ENCODE measurements at places on chromosomes 16 and 17.
A peak's percentile ranks its signal among the peaks of the same experiment; 100 is the strongest.

DNA sequence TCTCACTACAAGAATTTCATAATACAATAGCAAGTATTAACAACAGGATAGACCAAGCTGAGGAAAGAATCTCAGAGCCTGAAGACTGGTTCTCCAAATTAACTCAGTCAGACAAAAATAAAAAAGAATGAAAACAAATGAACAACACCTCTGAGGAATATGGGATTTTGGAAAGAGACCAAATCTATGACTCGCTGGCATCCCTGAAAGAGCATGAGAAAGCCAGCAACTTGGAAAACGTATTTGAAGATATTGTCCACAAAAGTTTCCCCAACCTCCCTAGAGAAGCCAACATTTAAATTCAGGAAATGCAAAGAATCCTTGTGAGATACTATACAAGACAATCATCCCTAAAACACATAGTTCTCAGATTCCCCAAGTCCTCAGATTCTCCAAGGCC lies 20.9 kb downstream of the NLRP1 start:
- no peak for DNase-seq

GRCh38 chr17:62626719-62627218 lies 701 bp upstream of the MRC2 start:
- peak; percentile 91 for DNase-seq

DNA sequence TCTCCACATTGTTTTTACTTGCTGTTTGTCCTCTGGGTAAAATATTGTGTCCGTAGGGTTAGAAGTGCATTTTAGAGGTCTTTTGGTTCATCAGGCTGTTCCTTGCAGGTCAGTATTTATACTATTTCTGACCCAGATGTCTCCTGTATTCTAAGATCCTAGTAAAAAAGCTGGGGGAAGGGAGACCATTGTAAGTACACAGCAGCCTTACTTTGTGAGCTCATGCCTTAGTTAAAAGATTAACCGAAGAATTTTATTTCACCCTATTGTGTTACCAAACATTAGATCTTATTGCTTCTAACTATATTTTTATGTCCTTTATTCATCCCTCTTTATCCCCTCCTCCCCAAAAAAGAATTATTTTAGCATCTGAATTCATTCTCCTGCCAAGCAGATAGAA lies 444.1 kb upstream of the RBFOX1 start:
- no peak for DNase-seq

DNA sequence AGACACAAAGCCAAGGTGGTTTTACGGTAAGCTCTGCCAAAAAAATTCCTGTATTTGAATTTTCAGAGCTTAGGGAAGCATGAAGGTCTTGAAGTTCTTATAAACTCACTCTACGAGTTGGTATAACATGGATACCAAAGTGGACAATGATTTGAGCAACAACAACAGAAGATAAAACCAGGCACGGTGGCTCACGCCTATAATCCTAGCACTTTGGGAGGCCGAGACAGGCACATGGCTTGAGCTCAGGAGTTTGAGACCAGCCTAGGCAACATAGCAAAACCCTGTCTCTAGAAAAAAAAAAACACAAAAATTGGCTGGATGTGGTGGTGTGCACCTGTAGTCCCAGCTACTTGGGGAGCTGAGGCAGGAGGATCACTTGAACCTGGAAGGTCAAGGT lies 12.9 kb upstream of the TOB1 start:
- no peak for DNase-seq

- no peak for DNase-seq
These were observed 166.8 kb downstream of the MAP2K6 start for GRCh38 chr17:69581061-69581961.
